Putamen (tissue), 1 donor: ENCODE measurements at places on chromosomes 12 and 14.

GRCh38 chr12:117892441-117892840 lies 76.3 kb downstream of the KSR2 start:
- no peak for DNase-seq

GRCh38 chr12:132053338-132054330 lies 90.5 kb downstream of the DDX51 start:
- DNase-seq: no peak

- DNase-seq: no peak
These were observed 167.8 kb downstream of the SLC5A8 start for GRCh38 chr12:101042211-101042610.

- no peak for DNase-seq
These were observed 14.7 kb downstream of the SERPINA1 start for GRCh38 chr14:94373708-94374107.

DNA sequence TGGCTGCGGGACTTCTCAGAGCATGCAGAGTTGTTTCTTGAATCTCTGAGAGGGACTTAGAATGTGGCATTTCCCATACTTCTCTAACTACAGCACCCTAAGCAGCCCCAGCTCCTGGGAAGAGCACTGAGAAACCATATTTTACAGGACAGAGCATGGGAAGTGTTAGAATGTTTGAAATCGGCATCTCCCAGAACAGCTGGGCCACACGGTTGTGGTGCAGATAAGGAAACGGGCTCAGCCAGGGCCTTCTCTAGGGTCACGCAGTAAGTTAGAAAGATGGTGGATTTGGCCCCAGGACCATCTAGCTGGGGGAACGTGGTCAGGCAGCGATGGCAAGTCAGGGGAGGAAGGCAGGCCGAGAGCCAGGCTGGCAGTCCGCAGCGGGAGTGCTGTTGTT lies 10.5 kb upstream of the HHIPL1 start:
- DNase-seq: no peak

- DNase-seq: peak; percentile 84
These were observed at the start of gene HDAC7 for GRCh38 chr12:47819896-47820630. TSS of gene HDAC7 (minus strand) at chr12:47819903. CDS start at chr12:47819785, 118 bp downstream.

- DNase-seq: no peak
These were observed 53.8 kb downstream of the CAND1 start for GRCh38 chr12:67323007-67323406.

DNA sequence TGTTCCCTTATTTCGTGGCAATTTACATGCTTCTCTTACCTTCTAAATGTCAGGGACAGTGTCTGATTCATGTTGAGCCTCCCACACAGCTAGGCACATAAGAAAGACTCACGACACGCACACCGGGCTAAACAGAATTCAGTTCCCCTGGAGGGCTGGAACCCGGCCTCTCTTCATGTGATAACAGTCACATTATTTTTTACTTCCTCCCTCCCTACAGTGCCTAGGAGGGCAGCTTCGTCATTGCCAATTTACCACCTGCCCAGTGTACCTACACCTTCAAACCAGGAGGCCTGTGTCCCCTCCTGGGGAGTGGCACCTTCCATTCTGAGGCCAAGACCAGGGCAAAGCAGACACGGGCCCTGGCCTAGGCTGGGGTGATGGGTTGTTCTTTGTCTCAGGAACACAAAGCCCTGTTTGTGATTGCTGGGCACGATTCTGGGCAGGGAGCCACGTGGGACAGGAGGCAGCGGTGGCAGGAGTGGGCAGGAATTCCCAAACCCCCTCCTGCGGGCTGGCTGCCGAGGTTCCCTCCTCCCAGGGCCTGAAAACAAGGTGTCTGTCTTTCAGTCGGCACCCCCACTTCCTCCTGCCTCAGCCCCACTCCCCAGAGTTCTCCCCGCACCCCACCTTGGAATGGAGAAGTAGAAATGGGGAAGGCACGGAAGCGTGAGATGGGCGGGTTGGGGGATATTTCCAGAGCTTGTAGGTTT lies 6.8 kb upstream of the RASAL1 start:
- peak; percentile 92 for DNase-seq

- DNase-seq: no peak
These were observed 8.8 kb downstream of the LPCAT3 start for GRCh38 chr12:7009512-7009911.

GRCh38 chr14:98909251-98909944 lies 362.6 kb downstream of the BCL11B start:
- no peak for DNase-seq

DNA sequence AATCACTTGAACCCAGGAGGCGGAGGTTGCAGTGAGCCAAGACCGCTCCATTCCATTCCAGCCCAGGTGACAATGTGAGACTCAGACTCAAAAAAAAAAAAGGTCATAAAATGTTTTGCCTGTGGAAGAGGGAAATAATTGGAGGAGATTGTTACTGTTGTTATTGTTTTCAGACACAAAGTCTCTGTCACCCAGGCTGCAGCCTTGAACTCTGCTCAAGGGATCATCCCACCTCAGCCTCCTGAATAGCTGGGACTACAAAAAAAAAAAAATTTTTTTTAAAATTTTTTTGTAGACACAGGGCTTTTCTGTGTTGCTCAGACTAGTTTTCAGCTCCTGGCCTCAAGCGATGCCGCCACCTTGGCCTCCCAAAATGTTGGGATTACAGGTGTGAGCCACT lies 33.9 kb downstream of the ARID2 start:
- no peak for DNase-seq

- DNase-seq: no peak
These were observed 12.2 kb upstream of the ITPR2 start for GRCh38 chr12:26845057-26845666.

- DNase-seq: no peak
These were observed 2.5 kb upstream of the TEP1 start for GRCh38 chr14:20415782-20416206.

- DNase-seq: no peak
These were observed 90.5 kb downstream of the RFLNA start for GRCh38 chr12:124385219-124385969.

- DNase-seq: no peak
These were observed 15.8 kb upstream of the OAS2 start for GRCh38 chr12:112962561-112962960.

- peak; percentile 22 for DNase-seq
These were observed 38.7 kb upstream of the CRY1 start for GRCh38 chr12:107131832-107132616.

GRCh38 chr14:82719617-82720016 lies 1186.0 kb upstream of the SEL1L start:
- no peak for DNase-seq

- DNase-seq: no peak
These were observed 107.3 kb upstream of the CLEC14A start for GRCh38 chr14:38363217-38363616.

GRCh38 chr12:106508966-106509365 lies 73.8 kb upstream of the RFX4 start:
- DNase-seq: no peak

- no peak for DNase-seq
These were observed 25.9 kb downstream of the TIGAR start for GRCh38 chr12:4346931-4347330.

- DNase-seq: no peak
These were observed 7.2 kb upstream of the RACGAP1 start for GRCh38 chr12:50032515-50032853.

DNA sequence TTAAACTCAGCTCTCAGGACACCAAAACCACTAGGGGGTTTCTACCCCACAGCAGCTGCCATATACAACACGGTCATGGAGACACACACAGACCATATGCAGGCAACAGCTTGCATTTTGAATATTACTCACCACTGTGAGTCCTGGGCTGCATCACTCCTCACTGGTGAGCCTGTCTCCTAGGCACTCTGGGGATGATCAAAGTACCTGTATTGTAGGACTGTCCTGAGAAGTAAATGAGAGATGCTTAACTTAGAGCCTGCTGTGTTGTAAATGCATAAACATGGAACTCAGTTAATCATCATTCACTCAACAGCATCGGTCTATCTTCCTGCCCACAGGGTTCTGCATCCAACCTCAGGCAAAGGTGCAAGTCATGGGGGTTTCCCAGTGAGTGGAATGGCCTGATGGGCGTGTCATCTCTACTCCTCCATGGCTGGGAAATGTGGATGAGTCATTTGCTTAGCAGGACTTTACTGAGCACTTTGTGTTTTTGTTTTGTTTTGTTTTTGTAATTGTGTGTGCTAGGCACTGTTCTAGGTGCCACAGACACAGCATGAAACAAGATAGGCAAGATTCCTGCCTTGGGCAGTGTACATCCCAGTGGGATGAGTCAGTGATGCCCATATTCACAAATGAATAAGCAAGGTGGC lies 1141.2 kb upstream of the TMEM132C start:
- DNase-seq: no peak

DNA sequence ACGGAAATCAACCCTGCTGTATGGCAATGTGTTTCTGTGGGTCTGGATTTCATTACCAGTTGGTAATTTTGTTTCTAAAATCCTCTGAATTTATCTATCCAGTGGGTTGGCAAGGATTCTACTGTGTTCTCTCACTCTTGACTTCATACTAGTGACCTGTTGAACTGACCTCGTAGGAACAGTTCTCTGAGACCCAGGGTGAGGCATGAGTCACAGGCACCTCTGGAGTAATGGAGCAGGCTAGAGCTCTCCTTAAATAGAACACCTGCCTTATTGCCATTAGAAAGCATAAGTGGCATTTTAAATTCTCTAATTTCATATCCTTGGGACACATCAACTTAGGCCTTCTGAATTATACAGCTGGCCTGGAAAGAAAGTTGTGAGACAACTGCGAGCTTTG lies 258.3 kb upstream of the NAV3 start:
- DNase-seq: no peak

DNA sequence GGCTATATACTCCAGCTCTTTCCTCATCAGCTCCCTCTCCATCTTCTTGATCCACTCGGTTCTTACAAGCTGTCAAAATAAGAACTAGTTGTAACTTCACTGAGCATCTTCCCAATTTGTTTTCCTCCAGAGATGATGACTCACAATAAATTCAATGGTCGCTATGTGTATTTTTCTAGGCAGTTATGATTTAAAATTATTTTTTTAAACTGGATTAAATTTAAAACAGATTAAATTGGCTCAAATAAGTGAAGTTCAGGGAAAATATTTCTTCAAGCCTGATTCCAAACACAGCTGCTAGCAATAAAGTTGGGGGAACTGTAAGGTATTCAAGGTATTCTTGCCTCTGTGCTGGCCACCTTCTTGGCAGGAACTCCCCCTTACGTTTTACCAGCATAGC lies 717.7 kb upstream of the USP15 start:
- no peak for DNase-seq

- DNase-seq: peak; percentile 2
These were observed 169.2 kb downstream of the PIK3C2G start for GRCh38 chr12:18430425-18431048.

- no peak for DNase-seq
These were observed at the start of gene RAB35 for GRCh38 chr12:120116441-120116791. TSS of gene RAB35 (minus strand) at chr12:120116753. CDS start at chr12:120116650, 103 bp downstream.

DNA sequence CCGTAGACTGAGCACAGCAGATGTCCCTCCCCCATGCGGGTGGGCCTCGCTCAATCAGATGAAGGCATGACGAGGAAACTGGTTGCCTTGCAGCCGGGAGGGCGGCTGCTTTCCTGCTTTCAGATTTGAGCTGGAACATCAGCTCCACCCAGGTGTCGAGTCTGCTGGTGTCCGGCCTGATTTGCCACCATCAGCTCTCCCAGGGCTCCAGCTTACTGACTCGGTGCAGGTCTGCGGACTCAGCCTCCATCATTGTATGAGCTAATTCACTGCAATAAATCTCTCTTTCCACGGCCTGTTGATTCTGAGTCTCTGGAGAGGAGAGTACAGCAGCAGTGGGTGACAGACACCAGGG lies 156.2 kb downstream of the KIF26A start:
- DNase-seq: no peak

DNA sequence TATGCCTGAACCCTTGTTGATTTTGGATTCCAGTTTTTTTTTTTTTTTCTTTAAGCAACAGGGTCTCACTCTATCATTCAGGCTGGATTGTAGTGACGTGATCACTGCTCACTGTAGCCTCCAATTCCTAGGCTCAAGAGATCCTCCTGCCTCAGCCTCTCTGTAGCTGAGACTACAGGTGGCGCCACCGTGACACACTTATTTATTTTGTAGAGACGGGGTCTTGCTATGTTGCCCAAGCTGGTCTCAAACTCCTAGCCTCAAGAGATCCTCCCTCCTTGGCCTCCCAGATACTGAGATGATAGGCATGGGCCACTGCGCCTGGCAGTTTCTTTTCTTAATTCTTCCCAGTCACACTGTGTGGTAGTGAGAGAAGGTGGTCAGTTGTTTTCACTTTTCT lies 25.2 kb downstream of the ACADS start:
- DNase-seq: no peak

DNA sequence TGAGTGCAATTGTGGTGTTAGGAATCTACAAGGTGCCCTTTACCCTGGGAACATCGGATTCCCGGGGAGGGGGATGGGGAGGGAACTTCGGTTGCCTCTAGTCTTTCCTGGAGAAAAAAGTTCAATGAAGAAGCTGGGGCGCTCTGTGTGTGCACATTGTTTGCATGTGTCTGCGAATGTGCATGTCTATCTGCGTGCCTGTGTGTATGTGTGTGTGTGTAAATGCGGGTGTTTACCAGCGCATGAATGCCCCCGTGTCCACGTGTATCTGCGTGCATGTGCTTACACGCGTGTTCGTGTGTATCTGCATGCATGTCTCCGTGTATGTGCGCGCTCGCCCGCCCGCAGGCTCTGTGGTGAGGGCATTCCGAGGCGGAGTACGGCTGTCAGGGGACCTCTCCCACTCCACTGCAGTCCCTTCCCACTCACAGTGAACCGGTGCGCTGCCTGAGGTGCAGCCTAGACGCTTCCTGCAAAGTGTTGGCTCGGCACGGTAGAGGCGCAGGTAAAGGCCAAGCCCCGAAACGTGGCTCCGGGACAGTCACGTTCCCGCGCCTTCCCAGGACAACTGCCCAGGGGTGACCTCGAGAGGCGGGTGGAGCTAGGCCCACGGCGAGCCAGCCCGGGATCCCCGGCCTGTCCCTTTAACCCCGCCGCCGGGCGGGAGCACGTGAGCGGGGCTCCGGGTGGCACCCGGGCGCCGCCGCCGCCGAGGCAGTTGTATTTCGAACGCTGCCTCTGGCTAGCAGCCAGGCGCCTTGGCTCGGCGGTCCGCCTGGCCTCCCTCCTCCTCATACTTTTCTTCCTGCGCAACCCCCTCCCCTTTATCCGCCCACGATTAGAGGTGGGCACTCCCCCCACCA lies 539 bp upstream of the HMGA2 start:
- DNase-seq: no peak

DNA sequence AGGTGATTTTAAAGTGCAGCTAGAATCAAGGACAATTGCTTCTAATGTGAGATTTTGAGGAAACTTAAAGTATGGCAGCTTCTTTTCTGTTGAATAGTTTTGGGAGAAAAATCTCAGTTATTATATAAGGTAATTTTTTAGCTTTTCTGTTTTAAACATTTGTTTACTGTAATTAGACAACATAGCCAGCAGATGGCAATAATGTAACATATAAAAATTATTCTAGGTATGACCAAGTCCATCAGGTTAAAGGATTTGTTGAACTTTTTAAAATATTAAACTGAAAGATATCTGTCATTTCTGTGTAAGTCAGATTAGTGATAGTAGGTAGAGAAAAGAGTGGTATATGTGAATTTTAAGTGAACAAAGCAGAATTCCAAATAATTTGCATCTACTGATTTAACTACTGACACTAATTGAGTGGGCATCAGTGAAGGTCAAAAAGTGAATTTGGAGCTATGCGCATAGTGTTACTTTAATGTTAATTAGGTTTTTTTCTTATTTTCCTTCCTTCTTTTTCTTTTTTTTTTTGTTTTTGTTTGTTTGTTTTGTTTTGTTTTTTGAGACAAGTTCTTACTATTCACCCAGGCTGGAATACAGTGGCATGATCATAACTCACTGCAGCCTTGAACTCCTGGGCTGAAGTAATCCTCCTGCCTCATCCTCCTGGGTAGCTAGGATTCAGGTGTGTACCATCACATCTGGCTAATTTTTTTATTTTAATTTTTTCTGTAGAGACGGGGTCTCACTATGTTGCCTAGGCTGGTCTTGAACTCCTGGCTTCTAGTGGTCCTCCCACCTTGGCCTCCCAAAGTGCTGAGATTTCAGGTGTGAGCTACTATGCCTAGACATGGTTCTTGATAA lies 18.6 kb downstream of the PRORP start:
- no peak for DNase-seq
